Pulmonary artery endothelial cell (primary cell): ENCODE measurements at places on chromosomes 5 and 9.

- no peak for DNase-seq
Observed at GRCh38 chr9:134546246-134546731, 95.3 kb upstream of the COL5A1 start.

- DNase-seq: no peak
Observed at GRCh38 chr9:136899196-136899595, 12.9 kb downstream of the TRAF2 start.

DNA sequence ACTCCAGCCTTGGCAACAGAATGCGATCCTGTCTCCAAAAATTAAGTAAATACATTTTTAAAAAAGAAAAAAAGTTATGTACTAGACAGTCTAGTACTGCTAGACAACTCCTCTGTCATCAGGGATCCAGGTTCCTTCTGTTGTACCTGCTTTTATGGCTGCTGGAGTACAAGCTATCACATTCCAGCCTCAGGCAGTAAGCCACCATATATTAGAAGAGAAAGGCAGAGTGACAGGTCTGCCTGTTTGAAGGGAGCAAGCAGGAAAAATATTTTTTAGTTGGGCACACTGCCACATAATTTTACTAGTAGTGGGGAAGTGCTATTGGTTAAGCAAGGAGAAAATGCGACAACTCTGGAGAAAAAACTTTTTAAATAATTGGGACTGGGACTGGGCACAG, 10.9 kb downstream of the RPS6 start:
- DNase-seq: no peak

DNA sequence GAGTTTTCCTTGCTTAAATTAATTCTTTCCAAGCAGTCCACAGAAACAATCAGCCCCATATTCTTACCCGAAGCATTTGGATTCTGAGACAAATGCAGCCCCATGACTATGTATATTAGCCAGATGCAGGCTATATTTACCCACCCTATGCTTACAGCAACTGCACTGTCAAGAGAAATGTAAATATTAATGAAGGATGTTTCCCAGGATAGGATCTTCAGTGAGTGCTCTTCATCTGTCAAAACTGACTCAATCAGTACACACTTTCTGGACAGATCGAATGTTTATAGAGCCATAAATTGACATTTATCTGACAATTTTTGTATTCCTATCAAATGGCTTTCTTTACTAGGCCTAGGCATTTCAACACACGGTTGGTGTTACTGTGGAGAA, 725.3 kb upstream of the SEMA6A start:
- no peak for DNase-seq

DNA sequence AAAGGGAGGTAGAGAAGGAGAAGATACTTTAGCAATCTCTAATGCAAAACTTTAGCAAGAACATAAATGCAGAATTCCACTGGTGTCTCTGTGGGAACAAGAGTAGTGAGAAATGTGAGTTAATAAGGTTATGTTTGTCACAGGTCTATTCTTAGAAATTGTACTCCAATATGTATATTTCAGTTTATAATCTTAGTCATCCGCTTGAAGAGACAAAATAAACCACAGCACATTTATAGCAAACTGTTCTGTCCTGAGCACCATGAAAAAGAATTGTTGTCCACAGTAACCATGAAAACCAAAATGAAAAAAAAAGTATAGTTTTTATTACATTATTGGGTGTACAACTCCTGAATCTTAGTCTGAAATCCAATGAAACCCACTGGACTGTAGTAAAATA, 93.6 kb upstream of the TSLP start:
- no peak for DNase-seq

GRCh38 chr9:116646661-116647514, 40.2 kb upstream of the TRIM32 start:
- DNase-seq: no peak

- no peak for DNase-seq
Observed at GRCh38 chr5:166671811-166672210, 1619.6 kb upstream of the WWC1 start.

GRCh38 chr5:168908207-168908606, 329.0 kb upstream of the PANK3 start:
- no peak for DNase-seq

DNA sequence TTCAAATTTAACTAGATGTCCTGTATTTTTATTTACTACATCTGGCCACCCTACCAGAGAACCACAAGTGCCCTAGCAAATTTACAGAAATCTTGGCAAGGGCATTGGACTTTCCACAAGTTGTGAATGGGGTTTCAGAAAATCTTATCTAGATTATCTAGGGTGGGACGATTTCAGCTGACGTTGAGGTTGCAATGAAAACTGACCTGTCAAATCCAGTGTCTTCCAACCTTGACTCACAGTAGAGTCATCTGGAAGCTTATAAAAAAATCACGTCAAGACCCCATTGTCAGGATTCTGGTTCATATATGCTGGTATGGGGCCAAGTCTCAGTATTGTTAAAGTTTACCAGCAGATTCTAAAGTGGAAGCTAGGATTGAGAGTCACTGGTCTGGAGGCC, 109.6 kb upstream of the ACTBL2 start:
- DNase-seq: no peak

GRCh38 chr5:88892669-88893068, 9.7 kb upstream of the MEF2C start:
- DNase-seq: no peak

- DNase-seq: no peak
Observed at GRCh38 chr5:39767916-39768315, 343.1 kb upstream of the DAB2 start.

GRCh38 chr9:136293476-136294077, 10.3 kb downstream of the CCDC187 start:
- no peak for DNase-seq

- no peak for DNase-seq
Observed at GRCh38 chr5:3107156-3107611, 355.7 kb upstream of the IRX2 start.
